H9 (cell line): ENCODE measurements at places on chromosomes 13 and 19.

DNA sequence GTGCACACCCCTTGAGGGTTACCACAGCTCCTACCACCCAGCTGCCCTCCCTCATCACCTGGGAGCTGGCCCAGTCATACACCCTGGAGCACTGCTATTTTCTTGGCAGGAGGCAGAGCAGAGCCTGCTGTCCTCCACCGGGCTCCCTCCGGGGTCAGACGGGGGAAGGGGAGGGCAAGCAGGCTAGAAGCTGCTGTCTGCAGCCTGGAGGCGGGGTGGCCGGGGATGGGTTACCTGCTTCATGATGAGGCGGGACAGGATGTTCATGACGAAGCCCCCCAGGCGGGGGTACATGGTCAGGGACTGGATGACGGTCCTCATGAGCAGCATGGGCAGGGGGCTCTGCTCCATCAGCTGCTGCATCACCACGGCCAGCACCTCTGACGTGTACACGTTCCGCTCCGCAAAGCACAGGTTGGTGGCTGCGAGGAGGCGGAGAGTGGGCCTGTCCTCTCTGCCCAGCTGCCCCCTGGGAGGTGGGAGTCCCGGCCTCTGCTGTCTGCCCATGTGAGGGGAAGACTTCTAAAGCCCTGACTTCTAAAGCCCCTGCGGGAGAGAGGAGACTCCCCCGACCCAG lies 2.7 kb upstream of the RSPH6A start:
- peak; percentile 70 for DNase-seq

- peak; percentile 38 for DNase-seq
Observed at GRCh38 chr19:4057931-4058692, 8.6 kb downstream of the ZBTB7A start.

DNA sequence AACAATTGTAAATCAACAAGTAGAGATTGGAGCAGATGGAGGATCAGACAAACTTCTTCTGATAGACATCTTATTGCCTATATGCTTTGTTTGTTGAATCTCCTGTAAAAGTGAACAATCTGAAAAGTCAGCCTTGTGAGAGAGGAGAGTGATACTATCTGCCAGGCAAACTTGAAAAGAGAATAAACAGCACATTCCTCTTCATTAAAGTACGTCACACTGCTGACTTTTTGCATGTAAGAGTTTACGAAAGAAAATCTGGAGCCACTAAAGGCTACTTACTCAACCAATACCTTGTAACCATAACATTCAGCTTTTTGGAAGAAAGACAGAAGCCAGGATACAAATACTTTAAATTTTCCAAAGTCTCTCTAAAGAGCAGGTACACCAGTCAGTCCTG lies 42.5 kb downstream of the EDNRB start:
- no peak for DNase-seq

DNA sequence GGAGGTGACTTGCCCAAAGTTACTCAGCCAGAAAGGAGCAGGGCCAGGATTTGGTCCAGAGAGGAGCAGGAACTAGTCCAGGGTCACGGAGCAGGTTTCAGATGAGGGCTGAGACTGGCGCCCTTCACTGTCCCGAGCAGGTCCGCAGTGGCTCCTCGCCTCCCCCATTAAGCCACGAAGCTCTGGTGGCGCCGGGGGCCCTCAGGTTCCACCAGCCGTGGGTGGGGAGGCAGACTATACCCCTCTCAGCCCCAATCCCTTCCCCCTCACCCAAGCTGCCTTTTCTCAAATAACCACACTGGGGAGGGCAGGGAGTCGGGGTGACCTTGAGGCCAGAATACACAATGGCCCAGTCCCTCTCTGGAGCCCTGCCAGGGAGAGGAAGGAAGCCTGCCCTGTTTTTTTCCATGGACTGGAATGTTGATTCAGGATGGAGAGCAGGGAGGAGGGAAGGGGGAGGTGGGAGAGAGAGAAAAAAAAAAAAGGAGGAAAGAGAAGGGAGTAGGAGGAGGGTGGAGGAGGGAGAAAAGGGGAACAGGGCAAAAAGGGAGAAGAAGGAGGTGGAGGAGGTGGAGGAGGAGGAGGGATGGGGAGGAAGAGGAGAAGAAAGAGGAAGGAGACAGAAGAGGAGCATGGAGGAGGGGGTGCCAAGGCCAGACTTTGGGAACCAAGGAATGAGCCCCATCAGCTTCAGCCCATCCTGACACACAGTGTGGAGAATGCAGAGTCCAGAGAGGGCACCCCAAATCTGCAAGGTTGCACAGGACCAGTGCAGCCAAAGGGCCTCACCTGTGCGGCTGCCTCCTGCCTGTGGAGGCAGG lies 19.7 kb downstream of the CEACAM16 start:
- peak; percentile 89 for DNase-seq

DNA sequence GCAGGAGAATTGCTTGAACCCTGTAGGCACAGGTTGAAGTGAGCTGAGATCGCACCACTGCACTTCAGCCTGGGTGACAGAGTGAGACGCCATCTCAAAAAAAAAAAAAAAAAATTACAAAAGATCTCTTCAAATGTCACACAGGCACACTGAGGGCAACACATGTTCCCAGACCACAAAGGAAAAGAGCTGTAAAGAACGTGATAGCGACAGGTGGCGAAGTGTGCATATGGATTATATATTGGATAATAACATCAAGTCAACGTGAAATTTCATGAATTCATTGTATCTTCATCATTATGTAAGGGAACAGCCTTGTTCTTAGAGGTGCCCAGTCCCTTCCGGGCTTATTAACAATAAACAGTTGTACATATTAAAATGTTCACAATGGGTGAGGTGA lies 31.8 kb upstream of the DPP9 start:
- DNase-seq = no peak

DNA sequence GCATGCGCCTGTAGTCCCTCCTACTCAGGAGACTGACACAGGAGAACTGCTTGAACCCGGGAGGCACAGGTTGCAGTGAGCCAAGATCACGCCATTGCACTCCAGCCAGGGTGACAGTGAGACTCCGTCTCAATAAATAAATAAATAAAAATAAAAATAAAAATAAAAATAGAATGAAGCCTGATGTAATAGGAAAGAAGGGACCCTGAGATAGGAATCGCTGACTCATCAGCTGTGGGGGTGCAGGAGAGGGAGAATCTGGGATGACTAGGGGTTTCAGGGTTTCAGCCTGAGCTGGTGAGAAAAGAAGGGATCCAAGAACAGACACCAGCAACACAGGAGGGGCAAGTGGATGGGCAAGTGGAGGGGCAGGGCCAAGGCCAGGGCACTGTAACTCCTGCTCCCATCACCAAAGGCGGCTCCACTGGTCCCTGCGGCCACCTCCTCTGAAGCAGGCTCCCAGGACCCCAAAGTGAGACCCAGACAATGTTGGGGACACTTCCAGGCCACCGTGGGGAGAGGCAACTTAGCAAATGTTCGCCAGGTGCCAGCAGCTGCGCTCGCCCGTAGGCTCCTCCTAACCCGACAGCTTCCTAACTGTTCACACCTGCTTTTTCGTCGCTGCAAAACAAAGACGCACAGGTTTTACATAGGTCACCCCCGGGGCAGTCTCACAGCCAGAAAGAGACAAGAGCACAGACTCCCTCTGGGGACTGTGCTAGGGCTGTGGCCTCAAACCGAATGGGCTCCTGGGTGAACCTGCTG lies 1.2 kb downstream of the HAUS8 start:
- DNase-seq = peak; percentile 54

GRCh38 chr13:101242720-101243119 lies 173.6 kb downstream of the NALCN start:
- no peak for DNase-seq

DNA sequence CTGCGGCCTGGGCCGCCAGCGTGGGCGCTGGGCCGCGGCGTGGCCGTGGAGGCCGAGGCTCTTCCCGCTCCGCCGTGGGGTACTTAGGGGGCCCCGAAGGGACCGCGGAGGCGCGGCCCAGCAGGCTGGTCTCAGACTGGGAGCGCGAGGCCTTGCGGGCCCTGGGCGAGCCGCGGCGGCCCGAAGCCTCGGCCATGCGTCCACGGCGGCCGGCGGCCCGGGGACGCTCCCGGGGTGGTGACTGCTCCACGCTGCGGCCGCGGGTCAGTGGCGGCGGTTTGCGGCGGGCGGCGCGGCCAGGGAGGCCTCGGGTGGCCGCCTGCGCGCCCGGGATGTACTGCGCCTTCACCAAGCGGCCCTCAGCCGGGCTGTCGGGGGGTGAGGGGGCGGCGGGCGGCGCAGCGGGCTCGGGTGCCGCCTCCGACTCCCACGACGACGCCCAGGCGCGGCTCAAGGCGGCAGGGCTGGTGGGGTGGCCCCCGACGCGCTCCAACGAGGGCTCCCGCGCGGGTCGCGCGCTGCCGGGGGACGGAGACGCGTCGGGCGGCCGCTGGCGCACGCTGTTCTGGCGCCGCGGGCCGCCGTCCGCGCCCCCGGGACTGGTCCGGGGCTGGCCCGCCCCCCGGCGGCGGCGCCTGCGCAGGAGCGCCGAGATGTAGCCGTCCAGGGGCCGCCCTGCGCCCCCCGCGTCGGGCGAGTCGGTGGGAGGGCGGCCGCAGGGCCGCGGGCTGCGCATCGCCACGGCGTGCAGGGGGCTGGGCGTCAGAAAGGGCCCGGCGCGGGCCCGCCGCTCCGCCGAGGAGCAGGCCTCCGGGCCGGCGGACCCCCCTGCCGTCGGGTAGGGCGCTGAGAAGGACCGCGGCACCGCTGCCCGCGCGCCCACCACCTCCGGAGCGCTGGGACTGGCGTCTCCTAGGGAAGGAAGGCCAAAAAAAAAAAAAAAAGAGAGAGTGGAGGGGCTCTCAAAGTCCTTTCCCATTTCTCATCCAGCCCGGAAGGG lies 11.7 kb downstream of the DACT3 start:
- no peak for DNase-seq

GRCh38 chr19:34120846-34121639 lies 51.3 kb upstream of the LSM14A start:
- DNase-seq = peak; percentile 57
